ENCODE measurements at places on chromosomes 4 and X.

DNA sequence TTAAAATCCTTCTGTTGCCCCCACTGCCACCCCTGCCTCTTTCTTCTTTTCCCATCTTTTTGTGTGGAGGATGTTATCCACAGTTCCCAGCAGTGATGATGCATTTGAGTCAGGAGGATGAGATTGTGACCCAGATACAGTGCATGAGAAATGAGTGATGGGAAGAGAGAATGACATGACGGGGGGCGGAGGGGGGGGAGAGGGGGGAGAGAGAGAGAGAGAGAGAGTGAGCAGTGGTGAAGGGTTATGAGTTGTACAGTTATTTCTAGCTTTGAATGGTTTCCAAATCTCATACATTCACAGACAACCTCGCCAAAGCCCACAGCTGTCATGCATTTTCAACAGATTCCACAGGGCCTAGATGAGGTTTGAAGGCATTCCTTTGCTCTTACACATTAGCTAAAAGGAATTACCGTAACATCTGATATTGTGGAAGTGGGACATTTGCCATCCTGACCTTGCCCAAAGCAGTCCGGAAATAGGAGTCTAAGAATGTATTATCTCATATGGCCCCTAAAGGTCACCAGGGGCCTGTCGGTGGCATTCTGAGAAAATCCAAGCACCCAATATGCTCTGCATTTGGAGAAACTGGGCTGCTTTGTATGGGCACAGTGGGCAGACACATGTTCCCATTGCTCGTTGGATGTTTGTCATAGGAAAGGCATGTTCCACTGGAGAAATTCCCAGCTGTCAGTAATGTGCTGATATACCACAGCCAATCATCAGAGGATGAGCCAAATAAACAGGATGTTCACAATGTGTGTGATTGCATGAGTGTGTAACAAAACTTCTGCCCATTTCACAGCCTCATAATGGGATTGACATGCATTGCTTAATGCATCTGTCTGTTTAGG is 435.8 kb downstream of the SPRY1 start:
- no peak for DNase-seq

DNA sequence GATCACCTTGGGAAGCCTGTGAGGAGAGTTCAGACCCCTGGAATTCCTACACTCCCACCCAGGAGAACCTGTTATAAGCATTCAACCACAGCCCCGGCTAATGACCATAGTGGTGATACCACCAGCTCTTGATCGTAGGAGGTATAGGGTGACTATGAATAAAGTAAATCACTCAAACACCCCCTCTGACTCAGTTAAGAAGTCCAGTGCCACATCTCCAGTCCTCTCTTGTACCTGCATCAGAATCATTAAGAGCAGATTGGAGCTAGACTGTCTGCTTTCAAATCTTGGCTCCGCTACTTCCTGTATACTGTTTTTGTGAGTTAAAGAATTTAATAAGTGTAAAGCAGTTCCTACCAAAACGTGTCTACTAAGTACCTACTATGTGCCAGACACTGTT is 565.1 kb upstream of the DIPK2B start:
- no peak for DNase-seq

DNA sequence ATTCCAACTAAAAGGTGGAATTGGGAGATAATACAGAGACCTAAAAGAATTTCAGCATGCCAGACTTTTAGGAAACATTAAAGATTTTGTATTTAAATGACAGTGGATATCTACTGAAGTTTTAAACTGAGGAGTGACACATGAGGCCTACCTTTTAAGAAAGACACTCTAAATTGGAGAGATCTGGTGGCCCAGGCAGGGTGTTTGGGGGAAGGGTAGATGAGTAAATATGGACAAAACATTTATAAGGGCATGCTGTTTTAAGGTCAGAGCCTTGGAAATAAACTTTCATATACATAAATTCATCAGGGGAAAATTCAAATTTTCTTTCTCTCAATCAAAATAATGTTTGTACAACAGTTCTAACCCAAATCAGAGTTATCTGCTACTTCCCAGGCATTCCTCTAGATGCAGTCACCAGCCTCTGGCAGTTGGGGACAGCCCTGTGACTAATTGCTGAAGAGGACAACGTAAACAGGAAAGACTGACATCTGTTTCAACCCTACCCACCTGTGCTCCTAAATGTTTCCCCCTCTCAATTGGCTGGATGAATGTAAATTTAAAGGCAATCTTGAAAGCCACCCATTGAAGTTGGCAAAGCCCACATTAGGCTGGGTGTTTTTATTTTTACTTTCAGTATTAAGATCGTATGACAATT is 1646.9 kb upstream of the ADGRL3 start:
- DNase-seq, result no peak

- DNase-seq, result no peak
These were observed 117.5 kb downstream of the PCDH18 start for GRCh38 chr4:137414802-137415201.

- DNase-seq, result no peak
These were observed 29.9 kb downstream of the ZDHHC9 start for GRCh38 chrX:129813662-129814368.

GRCh38 chr4:130131536-130131935 is 1035.6 kb downstream of the C4orf33 start:
- no peak for DNase-seq

DNA sequence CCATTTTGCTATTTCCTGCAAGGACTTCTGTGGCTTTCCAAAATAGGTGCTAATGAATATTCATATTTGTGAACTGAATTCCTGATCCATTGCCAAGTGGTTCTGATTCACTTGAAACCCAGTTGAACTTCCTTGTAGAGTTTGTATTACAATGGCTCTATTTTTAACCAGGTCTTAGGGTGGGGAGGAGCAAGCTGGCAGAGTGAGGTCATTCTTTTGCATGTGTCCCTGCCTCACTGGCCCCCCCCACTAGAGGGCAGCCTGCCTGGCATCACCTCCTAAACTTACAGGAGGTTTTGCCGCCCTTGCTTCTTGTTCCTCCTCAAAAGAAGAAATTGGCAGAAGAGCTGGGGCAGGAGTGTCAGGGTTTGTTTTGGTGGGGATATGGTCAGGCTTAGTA is 10.5 kb downstream of the PTTG2 start:
- DNase-seq, result peak; percentile 70

- no peak for DNase-seq
These were observed 680.6 kb upstream of the CPEB2 start for GRCh38 chr4:14321723-14322122.

DNA sequence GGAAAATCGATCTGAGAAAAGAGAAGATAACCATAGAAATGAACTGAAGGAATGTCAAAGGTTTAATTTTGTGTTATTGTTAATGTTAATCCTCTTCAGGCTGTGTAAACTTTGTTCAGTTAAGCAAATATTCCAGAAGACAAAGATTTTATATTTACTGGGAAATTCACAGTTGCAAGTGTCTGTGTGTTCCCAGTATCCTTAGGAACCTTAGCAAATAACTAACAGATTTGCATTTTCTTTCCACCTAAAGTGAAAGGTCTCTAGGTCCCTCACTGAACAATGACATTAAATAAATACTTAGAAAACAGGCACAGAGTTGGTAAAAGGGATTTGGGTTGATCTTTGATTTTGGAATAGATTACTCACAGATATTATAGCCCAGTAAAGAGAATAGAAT is 324.7 kb downstream of the C4orf33 start:
- no peak for DNase-seq

All from stimulated activated CD4-positive, alpha-beta T cell treated with anti-CD3 and anti-CD28 coated beads, Interleukin-4, amount 100 ng/mL, for 1 hour (primary cell).